ENCODE measurements at places on chromosomes 2 and 18.

GRCh38 chr2:43127208-43127940, 99.0 kb downstream of the ZFP36L2 start:
- no peak for DNase-seq

GRCh38 chr2:14790041-14790640, 157.6 kb downstream of the LRATD1 start:
- no peak for DNase-seq

DNA sequence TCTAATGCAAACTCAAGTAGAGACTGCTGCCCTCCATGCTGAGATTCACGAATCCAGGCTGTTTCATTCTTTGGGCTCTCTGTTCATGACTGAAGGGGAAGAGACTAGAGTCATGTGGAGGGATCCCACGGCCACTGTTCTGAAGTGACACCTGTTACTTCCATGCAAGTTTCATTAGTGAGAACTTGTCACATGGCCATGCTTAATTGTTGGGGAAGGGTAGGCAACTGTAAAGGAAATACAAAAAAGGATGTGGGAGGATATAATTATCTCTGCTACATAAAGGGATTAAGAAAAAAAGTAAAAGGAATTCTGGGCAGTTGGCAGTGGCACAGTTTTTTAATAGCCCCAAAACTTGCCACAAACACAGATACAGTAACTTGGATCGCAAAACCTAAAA, 28.0 kb upstream of the PSME4 start:
- no peak for DNase-seq

DNA sequence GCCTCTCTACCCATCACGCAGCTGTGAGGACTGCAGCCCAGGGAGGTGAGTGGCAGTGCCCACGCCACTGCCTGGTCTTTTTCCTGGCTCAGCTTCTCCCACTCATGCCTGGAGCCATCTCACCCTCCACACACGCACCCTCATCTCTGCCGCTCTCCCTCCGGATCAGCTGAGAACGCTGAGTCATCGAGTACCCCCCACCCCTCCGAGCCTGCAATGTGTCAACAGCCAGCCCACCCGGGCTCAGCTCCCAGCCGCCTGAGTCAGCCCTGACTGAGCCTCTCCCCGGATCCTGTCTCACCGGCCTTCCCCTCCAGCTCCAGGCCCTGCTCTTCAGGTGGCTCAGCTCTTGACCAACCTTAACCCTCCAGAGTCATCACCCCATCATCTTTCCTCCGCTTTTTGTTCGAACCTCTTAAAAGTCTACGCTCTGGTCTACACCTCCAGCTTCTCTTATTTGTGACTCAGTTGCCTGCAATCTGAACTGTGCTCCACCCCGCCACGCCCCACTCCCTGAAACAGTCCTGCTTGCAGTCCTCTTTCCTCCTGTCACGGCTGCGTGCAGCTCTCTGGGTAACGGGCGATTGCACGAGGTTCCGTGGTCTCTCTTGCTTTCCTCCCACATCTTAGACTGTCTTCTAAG, 94.4 kb upstream of the ASAP2 start:
- DNase-seq = no peak

DNA sequence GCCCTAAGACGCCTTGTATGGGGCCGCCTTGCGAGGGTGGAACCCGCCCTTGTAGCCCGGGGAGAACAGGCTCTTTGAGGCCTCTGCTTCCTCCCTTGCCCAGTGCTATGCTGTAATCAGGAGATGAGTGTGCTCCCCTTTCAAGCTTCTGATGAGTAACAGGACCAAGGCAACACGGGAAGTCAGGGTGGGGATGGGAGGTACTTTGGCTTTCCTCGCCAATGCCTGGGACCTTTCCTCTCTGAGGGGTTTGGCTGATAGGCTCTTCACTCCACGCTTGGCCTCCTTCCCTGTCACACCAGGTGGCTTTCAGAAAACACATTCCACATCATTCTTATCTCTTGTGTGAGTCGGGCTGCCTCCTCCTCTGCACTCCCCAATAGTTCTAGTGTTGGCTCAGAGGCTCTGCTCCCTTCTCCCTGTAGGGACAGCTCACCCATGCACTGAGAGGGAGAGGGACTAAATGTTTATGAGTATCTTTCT, 223.7 kb upstream of the TRIB2 start:
- DNase-seq = no peak

- DNase-seq = no peak
Observed at GRCh38 chr18:26056291-26056690, 34.1 kb downstream of the SS18 start.

GRCh38 chr2:119245076-119245840, 21.6 kb downstream of the STEAP3 start:
- DNase-seq = no peak

DNA sequence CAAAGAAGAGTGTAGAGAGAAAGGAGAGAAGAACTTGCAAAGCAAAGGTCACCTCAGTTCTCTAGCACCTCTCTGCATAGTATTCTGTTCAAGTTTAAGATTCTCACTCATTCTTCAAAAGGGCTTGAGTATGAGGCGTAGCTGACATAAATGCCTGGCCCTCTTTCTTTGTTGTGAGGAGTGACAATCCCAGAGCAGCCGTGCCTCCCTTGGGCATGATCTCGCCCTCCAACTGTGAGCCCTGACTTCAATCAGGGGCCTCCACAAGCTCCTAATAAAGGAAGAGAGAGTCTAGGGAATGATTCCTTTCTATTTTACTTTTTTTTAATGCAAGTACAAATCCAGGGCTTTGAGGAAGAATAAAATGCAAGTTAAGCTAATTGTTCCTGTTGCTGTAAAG, 402.7 kb downstream of the LRP1B start:
- DNase-seq = no peak

DNA sequence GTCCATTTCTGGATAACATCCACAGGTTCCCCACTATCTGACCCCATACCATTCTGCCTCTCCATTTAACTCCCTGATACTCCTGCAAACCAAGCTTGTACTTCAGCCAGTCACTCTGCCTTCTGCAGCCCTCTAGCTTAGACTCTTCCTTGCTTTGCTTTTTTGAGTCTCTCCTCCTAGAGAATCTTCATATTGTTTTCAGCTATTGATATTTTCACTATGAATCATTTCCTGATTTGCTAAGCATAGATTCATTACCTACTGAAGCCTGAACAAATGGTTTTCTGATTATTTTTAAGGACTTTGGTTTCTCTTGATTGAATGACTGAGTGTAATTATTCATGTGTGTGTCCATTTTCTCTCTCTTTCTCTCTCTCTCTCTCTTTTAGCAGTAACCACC, 2102.3 kb upstream of the CELF4 start:
- no peak for DNase-seq

DNA sequence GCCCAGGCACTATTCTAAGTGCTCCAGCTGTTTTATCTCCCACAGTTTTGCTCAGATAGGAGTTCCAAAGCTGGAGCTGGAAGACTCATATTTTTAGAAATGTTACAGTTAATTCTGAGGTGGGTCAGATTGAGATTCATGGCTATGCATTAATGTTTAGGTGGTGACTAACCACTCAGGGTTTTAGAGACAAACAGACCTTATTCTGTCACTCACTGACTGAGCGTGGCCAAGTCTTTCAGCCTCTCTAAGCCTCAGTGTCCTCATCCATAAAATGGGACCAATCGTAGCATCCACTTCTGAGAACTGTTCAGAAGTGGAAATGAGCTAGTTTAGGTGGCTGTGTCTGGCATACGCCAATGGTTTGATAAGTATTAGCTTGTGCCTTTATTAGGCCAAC, 4.3 kb upstream of the CASP8 start:
- DNase-seq = no peak

GRCh38 chr2:213164263-213164662, 12.9 kb upstream of the IKZF2 start:
- no peak for DNase-seq

GRCh38 chr2:48515513-48515985, 14.4 kb upstream of the STON1 start:
- DNase-seq = no peak

DNA sequence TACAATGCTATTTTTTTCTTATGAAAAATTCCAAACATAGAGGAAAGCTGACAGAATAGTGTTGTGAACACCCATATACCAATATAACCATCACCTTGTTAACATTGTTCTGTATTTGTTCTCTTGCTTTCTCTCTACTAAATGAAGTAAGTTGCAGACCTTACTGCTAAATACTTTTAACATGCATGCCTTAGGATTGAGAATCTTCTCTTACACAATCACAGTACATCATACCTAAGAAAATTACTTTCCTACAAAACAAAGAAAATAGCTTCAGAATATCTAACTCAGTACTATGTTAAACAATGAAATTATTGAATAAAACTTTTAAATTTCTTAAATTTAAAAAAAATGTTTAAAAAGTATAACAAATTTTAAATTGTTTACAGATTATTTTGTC, 136.5 kb downstream of the UBR3 start:
- DNase-seq = no peak

DNA sequence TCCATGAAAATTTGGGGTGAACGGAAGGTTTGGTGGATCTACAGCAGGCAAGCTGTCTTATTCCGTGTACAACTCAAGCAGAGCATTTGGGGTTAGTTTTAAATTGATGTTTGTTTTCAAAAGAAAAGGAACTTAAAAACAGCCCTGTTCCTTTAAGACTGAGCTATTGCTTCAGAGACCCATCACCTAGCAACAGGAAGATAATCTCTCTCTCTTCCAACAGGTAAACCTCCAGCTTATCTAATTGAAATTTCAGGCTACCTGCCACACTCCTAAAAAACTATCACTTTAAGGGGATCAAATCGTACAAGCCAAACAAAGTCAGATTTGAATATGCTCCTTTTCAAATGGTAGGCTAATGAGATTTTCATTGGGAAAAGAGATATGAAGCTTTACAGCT, 101.8 kb downstream of the RNF152 start:
- DNase-seq = no peak

- no peak for DNase-seq
Observed at GRCh38 chr2:7392076-7392787, 475.0 kb downstream of the RNF144A start.

DNA sequence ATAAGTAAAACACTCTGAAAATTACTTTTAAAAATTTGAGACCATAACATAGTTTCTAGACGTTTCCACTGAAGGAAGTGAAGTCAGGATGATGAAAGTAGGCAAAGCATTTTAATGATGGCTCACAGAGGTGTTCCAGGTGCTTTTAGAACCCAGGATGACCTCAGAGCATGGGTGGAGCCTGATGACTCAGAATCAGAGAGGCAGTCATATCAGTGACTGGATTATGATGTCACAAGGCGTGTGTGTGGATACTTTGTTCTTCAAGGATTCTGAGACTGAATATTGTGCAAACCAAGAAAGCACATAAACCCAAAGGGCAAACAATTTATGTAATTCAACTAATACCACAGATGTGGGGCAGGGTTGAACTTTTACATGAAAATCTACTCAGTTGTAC, 208.0 kb upstream of the FBXO11 start:
- peak; percentile 5 for DNase-seq

GRCh38 chr2:60565472-60565871, 12.0 kb upstream of the BCL11A start:
- DNase-seq = no peak

DNA sequence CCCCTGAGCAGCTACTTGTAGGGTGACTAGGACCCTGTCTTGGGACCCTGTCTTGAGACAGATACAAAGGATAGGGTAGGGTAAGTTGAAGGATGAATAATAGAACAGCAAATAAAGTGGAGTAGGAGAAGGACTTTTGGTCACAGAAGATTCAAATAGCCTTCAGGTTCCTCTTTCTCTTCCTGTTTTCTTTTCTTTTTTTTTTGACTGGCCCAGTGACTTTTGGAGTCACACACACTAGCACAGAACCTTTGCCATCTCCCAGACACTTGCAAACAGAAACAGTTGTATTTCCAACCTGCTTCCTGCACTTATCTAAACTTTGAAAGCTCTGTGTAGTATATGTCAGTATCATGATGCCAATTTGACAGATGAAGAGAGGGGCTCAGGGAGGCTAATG, 108.2 kb downstream of the TDRD15 start:
- DNase-seq = no peak

DNA sequence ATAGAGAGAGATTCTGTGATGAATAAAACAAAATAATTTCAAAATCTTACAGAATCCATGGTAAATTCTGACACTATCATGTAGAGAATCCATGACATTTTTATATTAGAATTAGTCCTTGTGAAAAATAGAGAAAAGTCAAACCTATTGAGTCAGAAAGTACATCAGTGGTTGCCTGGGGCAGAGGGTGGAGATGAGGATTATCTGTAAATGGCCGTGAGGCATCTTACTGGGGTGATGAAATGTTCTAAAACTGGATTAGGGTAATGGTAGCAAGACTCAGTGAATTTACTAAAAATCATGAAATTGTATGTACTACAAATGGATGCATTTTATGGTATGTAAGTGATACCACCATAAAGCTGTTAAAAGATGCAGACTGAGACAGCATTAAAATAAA, 323.1 kb downstream of the SLC8A1 start:
- DNase-seq = no peak

GRCh38 chr2:25529034-25529433, 144.3 kb downstream of the DTNB start:
- no peak for DNase-seq

GRCh38 chr2:170501421-170502043, 213.6 kb upstream of the SP5 start:
- DNase-seq = no peak

DNA sequence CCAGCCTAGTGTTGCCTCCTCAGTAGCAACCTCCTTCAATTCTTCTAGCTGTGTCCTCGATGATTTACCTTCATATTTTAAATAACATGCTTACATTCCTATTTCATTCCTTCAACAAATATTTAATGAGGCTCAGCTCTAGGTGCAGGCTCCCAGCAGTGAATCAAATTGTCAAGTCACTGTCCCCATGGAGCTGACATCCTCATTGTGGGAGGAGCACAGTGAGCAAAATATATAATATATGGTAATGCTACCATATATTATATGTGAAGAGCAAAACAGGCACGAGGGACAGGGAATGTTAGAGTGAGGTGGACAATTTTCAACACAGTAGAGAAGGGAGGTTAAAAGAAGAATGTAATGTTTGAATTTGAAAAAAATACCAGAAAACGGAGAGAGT, 869.1 kb downstream of the SLC4A3 start:
- no peak for DNase-seq

GRCh38 chr2:36707050-36707449, 10.5 kb downstream of the VIT start:
- no peak for DNase-seq

GRCh38 chr2:67782443-67782842, 280.4 kb downstream of the C1D start:
- no peak for DNase-seq
